ENCODE measurements at places on chromosomes 3 and 15. TPM values are rescaled to one million over a fixed set of nuclear protein-coding genes. Genes with fewer than 3 reads are reported as not detected.

DNA sequence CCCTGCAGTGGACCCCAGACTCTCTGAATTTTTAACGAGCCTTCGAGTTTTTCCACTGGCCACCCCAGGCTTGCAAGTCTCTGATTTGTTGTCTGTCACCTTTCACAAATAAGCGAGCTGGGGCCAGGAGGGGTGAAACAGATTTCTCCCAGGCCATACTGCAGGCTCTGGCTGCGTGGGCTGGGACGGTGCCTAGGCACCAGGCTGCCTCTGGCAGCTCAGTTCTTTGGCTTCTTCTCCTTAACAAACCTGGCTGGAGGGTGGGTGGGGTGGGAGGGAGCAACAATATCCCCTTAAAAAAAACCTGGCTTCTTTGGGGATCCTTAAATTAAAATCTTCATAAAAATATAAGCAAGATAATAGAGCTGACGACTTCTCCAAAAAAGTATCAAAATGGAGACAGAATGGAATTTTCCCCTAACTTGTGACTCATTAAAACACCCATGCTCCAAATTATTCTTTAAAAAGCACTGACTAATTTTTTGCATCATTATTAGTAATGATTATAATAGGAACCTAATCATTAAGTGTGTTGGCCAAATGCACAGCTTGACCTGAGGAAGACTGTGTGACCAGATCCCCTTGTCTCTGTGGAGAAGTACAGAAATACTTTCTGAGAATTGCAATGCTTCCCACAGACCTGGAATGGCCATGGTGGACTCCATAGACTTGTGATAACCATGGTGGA is 84.1 kb downstream of the SNRK start:
- DNase-seq = no peak

FMN1 gene
- 1.2 TPM for total RNA-seq

DNA sequence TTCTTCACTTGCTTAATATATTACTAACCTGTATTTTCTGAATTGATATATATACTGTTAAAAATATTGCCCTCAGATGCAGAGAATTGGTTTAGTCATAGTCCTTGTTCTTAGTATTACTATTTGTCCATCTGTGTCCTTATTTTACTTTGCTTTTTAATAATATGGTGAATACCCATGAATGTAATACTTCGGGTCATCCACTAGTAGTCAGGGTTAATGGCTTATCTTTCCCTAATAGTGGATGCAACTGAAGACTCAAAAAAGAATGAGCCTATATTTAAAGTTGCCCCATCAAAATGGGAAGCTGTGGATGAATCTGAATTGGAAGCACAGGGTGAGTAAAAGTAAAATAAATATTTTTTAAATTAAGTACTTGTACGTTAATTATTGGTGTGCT is 36.5 kb downstream of the U2SURP start:
- DNase-seq = no peak

- peak; percentile 80 for DNase-seq
These were observed 684 bp upstream of the RPS27L start for GRCh38 chr15:63157891-63158431.

PDE8A gene
- 13.9 TPM for total RNA-seq

LSMEM2 gene
- not detected for total RNA-seq

- no peak for DNase-seq
These were observed 18.1 kb downstream of the METTL6 start for GRCh38 chr3:15409239-15409638.

GRCh38 chr3:125035217-125035616 is 20.6 kb downstream of the HEG1 start:
- no peak for DNase-seq

PPP2R3A gene
- total RNA-seq = 7.0 TPM

- DNase-seq = no peak
These were observed 3.3 kb downstream of the ALDH1A2 start for GRCh38 chr15:58062175-58062574.

GRCh38 chr3:40336511-40337135 is 27.1 kb downstream of the EIF1B start:
- no peak for DNase-seq

DNA sequence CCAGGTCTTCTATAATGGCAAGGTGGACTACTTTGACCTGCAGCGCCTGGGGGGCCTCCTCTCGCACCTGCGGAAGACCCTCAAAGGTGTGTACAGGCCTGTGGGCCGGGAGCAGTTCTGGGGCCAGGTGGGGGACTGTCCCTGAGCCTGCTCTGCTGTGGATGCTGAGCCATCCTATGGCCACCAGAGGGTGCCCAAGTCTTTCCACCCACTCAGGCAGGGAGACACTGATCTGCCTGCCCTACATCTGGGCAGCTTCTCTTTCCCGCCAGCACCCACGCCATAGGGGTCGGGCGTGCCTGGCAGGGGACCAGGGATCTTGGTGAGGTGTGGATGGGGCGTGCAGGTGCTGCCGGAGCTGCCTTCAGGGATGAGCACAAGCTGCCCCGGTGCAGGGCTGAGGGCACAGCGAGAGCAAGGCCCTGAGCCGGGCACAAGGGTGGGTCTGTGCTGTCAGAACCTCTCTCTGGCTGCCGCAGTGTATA is 14.1 kb downstream of the RNF123 start:
- DNase-seq = peak; percentile 89
